ENCODE measurements at places on chromosomes 2 and 18.

GRCh38 chr2:205261516-205262020 is 420.7 kb upstream of the NRP2 start:
- no peak for DNase-seq

DNA sequence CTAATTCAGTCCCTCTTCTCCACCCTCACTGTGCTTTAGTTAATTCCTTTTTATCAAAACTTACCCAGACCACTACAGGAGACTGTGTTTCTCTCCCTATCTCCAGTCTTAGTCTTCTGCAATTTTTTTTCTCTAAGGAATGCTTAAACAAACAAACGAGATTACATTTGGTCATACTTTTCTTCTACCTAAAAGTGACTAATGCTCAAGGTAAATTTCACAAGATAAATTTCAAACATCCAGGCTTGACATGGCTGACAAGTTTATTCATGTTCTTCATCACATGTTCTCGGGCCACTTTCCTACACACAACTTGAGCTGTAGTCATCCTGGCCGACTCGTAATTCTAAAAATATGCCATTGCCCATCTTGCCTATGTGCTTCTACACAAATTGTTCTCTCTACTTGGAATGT is 23.2 kb upstream of the ACSL3 start:
- no peak for DNase-seq

- no peak for DNase-seq
Observed at GRCh38 chr2:195442458-195443175, 214.4 kb upstream of the SLC39A10 start.

DNA sequence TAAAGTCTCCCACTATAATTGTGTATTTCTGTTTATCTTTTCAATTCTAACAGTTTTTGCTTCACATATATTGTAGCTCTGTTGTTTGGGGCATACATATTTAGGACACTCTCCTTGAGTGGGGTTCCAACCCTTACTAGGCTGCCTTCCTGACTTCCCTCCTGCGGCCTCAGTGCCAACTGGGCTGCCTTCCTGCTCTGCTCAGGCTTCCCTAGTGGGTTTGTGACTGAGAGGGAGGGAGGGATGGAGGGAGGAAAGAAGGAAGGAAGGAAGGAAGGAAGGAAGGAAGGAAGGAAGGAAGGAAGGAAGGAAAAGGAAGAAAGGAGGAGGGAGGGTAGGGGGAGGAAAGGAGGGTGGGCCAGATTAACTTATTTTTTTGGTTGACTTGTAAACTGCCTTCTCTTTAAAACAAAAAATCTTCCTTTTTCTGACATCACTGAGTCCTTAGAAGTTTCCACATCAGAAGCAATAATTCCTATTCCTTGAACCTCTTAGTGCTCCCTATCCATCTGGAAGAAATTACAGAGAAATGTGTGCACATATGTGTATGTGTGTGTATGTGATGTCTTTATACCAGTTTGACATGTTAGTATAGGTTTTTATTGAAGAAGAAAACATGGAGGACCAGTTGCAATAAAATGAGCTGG is 145.4 kb upstream of the PGAP1 start:
- no peak for DNase-seq

DNA sequence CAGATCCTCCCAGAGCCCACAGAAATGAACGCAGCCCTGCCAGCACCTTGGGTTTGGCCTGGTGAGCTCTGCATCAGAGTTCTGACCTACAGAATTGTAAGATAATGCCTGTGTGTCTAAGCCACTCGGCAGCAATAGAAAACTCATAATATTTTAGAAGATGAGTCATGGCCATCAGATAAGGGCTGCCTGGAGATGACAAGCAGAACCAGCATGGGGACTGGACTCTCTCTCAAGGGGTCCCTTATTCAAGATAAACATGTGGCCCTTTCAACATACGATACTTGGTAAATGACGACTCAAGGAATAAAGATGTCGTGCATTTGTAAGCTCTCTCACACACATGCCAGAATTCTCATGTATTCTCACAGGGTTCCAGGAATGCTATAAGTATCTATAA is 8.5 kb upstream of the AGAP1 start:
- no peak for DNase-seq

DNA sequence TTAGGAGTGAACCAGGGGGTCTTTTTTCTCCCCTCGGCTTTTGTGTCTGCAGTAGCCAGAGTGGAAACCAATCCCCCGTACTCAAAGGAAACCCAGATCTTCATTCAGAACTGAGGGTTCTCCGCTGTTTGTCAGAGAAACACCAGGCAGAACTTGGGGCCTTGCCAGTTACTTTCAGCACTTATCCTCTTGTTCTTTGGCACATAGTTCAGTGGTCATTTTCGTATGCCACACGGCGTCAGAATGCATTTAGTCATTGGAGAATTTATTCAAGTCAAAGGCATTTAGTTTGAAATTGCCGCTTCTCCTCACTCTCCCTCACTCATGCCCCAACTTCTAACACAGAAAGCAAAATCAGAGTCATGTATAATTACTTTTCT is 102.9 kb downstream of the CABLES1 start:
- no peak for DNase-seq

- DNase-seq = no peak
Observed at GRCh38 chr2:170324640-170325046, 146.7 kb downstream of the MYO3B start.
